ENCODE measurements at places on chromosomes 12 and 14.

DNA sequence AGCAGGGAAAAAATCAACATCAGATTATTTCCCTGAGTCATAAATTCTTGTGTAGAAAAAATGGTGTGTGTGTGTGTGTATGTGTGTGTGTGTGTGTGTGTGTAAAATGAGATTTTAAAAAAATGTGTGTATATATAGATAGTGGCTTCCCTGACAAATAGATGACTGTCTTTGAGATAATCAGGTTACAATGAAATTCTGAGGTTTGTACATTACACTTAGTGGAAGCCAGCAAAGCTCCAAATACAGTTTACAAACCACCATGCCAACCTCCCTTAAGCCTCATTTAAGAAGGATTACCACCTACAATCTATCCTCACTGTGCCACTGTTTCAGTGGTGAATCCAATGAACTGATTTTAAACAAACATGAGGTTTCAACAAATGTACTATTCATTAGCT lies 93.8 kb downstream of the MED13L start:
- DNase-seq, result no peak

GRCh38 chr14:96564389-96564788 lies 62.2 kb downstream of the PAPOLA start:
- DNase-seq, result no peak

- DNase-seq, result no peak
Measured at GRCh38 chr14:101494826-101495225, 66.5 kb upstream of the DIO3 start.

GRCh38 chr12:15534322-15534721 lies 212.0 kb downstream of the PTPRO start:
- no peak for DNase-seq

- no peak for DNase-seq
Measured at GRCh38 chr12:6632026-6632983, 3.5 kb downstream of the LPAR5 start.

GRCh38 chr12:131164096-131164872 lies 210.6 kb downstream of the ADGRD1 start:
- no peak for DNase-seq

GRCh38 chr14:45212231-45212630 lies 40.8 kb downstream of the MIS18BP1 start:
- DNase-seq, result no peak
